MG63 (cell line): ENCODE measurements at places on chromosomes 5 and 9. TPM values are rescaled to one million over a fixed set of nuclear protein-coding genes. Genes with fewer than 3 reads are reported as not detected.

DNA sequence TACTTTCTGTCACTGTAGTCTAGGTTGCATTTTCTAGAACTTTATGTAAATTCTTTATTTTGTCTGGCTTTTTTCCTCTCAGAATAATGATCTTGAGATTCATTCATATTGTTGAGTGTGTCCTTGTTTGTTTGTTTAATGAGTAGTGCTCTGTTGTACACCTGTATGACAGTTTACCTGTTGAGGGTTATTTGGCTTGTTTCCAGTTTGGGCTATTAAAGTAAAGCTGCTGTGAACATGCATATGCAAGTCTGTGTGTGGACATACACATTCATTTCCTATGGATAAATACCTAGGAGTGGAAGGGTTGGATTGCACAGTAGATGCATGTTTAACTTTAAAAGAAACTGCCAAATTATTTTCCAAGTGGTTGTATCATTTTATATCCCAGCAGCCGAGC, 30.4 kb downstream of the MVB12B start:
- DNase-seq = no peak

DNA sequence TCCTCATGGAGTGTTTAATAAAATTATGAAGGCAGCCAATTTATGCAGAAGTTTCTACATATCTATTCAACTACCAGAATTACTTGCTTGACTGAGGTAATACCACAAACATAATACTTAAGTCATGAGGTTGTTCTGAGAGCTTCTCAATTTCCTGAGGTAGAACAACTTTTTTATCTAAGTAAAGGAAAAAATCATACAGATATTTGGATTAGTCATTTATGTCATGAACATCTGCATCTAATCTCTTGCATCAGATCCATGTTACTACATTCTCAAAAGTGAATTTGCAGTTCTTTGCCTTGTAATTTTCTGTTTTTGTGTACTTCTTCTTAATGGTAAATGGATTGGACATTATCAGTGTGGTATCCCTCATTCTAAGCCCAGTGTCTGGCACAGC, 60.4 kb upstream of the RGMB start:
- DNase-seq = no peak

DNA sequence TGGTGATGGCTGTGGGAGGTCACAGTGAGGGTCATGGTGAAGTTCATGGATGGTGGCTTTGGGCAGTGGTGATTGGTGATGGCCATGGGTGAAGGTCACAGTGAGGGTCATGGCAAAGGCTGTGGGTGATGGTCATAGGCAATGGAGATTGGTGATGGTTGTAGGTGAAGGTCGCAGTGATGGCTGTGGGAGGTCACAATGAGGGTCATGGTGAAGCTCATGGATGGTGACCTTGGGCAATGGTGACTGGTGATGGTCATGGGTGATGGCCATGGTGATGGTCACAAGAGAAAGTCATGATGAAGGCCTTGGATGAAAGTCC, 115.6 kb upstream of the IRX4 start:
- no peak for DNase-seq

GRCh38 chr9:126095546-126096190, 231.0 kb upstream of the MVB12B start:
- DNase-seq = no peak

- no peak for DNase-seq
Measured at GRCh38 chr9:116986015-116986414, 298.9 kb downstream of the TRIM32 start.

DNA sequence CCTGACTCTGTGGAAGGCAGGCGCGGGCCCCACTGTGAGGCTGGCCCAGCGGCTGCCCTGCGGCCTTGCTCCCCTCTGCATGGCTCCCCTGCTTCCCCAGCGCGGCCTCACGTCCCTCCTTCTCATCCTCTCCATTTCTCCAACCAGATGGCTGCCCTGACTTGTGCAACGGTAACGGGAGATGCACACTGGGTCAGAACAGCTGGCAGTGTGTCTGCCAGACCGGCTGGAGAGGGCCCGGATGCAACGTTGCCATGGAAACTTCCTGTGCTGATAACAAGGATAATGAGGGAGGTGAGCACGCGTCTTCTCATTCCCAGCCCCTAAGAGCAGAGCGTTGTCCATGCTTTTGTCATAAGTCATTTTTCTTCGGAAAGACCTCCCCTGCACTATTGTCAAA, 129.0 kb upstream of the WWC1 start:
- DNase-seq = no peak

DNA sequence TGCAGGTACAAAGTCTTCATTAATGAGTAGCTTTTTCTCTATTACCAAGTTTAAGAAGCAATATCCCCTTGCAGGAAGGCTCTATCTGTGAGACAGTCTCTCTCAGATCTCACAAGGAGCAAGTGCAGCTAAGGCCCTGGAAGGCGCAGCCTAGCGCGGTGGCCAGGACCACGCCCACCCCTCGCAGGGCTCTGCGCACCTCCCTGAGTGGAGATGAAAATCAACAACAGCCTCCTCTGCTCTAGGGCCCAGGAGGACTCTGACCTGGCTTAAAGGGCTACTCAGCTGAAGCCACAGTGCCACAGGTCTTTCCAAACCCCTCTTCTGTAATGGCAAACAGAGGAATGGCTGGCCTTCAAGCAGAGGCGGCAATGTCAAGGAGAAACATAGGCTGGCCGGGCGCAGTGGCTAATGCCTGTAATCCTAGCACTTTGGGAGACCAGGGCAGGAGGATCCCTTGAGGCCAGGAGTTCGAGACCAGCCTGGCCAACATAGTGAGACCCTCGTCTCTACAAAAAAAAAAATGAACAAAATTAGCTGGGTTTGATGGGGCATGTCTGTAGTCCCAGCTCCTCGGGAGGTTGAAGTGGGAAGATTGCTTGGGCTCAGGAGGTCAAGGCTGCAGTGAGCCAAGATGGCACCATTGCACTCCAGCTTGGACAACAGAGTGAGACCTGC, 11.9 kb downstream of the SEC16A start:
- no peak for DNase-seq

DNA sequence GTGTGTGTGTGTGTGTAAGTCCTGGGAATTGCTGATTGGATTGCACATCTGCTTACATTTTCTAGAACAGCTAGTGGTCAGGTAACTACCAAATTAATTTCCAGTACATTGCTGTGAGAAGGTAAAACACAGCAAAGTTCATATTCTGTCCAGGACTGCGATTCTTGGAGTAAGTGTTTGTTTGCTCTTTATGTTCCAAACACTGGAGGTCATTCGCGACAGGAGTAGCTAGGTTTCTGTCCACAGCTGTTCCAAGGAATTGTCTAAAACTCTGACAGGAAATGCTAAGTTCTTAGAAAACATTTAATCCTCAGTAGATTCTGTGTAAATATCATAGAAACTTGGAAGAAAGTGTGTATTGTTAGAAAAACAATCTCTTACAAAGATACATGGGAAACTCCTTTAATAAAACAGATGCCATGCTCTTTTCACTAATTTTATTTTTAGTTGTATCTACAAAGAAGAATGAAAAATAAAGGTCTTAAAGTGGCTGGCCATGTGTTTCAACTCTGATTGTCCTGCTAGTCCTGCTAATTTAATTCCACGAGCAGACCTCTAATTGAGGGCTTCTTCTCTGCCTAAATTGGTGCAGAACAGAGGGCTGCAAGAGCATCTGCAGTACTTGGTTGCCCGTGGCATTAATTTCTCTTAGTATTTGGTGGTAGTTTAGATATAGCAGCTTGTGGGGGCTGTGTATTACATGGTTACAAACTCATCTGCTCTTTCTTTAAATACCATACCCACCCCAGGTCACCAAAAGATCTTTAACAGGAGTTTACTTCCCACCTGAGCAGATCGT, 464.5 kb downstream of the RASEF start:
- DNase-seq = no peak

GRCh38 chr5:82119889-82120288, 148.1 kb downstream of the ATG10 start:
- DNase-seq = no peak

GRCh38 chr5:37133939-37134338, 115.2 kb downstream of the CPLANE1 start:
- DNase-seq = no peak

- DNase-seq = no peak
Measured at GRCh38 chr5:146789712-146790653, 88.6 kb downstream of the PPP2R2B start.

GRCh38 chr9:91857291-91858212, 92.5 kb downstream of the ROR2 start:
- no peak for DNase-seq

GRCh38 chr9:12956261-12956660, 181.4 kb downstream of the LURAP1L start:
- DNase-seq = no peak

DNA sequence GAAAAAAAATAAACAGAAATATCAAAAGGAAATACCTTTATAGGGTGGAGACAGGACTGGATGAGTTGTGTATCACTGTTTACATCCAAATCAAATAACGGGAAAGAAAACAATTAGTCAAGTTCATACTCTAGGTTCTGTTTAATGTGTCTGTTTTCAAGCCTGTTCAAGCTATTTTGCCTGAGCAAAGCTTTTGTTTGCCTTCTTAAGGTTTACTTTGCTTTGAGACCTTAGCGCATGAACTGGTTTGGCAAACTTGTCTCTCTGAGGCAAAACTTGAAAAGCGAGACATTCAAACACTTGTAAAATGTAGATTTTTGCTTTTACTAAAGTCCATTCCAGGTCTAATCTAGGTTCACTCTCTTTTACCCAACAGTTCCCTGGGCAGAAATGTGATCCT, 174.1 kb upstream of the RFX3 start:
- DNase-seq = no peak

GRCh38 chr9:87546704-87547103, 49.0 kb downstream of the DAPK1 start:
- DNase-seq = peak; percentile 68

GRCh38 chr9:17775656-17776055, 196.8 kb downstream of the SH3GL2 start:
- no peak for DNase-seq

DNA sequence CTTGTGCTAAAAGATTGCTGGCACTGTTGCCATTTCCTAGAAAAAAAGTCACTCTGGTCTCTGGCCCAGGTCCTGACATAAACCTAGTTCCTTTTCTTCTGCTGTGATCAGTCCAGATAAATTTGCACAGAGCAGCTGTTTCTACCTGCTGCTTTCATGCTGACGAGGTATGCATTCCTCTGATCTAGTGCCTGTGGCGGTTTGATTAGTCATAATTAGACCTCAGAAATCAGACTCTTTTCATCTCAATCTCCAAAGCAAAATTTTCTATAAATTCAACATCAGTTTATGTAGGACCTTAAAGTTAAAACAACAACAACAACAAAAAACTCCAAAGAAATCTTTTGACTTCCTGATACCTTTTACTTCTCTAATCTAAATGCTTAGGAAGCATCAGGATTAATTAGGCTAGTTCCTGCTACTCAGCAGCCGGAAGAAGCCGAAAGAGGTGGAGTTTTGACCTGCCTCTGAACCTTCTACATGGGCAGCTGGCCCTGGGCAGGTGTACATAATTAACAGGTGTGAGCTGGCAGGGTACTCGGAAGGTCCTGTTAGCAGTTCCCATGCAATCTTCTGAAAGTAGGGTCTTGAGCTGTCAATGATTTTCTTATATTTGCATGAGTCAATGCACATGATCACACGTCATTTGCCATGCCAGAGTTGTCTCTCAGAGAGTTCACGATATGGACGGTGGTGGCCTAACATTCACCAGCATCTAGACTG, 83.3 kb upstream of the CCDC112 start:
- DNase-seq = no peak

DPH7 gene
- total RNA-seq = 28.8 and 69.1 TPM in 2 replicates

ACOT12 gene
- not detected in 2 replicates for total RNA-seq

PCDHAC1 gene
- total RNA-seq = not detected in 2 replicates

PCDHB5 gene
- 2.3 TPM in 1 of 2 replicates, not detected in the other for total RNA-seq

ZBTB43 gene
- total RNA-seq = 3.2 and 3.8 TPM in 2 replicates

TESK1 gene
- total RNA-seq = 17.4 and 21.5 TPM in 2 replicates

GAPVD1 gene
- 27.5 and 31.4 TPM in 2 replicates for total RNA-seq

CKMT2 gene
- total RNA-seq = not detected in 2 replicates

F2RL1 gene
- total RNA-seq = 1.2 TPM in 2 replicates
